ENCODE measurements at places on chromosomes 5 and 9.

- no peak for DNase-seq
Observed at GRCh38 chr9:113649054-113649453, 185.5 kb downstream of the RGS3 start.

GRCh38 chr9:81632599-81632998 lies 56.7 kb downstream of the TLE1 start:
- no peak for DNase-seq

DNA sequence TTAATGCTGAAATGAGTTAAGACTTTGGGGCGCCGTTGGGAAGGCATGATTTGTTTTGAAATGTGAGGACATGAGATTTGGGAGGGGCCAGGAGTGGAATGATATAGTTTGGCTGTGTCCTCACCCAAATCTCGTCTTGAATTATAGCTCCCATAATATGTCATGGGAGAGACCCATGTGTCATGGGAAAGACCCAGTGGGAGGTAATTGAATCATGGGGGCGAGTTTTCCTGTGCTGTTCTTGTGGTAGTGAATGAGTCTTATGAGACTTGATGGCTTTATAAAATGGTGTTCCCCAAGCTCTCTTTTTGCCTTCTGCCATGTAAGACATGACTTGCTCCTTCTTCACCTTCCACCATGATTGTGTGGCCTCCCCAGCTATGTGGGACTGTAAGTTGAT lies 5.1 kb downstream of the SLC25A48 start:
- DNase-seq = no peak

GRCh38 chr5:86974955-86975354 lies 292.7 kb upstream of the RASA1 start:
- no peak for DNase-seq

GRCh38 chr5:142846406-142846805 lies 76.2 kb downstream of the ARHGAP26 start:
- no peak for DNase-seq

- DNase-seq = no peak
Observed at GRCh38 chr9:96419691-96419969, 1.5 kb upstream of the ZNF367 start.

- no peak for DNase-seq
Observed at GRCh38 chr5:173392172-173392571, 64.0 kb upstream of the STC2 start.

DNA sequence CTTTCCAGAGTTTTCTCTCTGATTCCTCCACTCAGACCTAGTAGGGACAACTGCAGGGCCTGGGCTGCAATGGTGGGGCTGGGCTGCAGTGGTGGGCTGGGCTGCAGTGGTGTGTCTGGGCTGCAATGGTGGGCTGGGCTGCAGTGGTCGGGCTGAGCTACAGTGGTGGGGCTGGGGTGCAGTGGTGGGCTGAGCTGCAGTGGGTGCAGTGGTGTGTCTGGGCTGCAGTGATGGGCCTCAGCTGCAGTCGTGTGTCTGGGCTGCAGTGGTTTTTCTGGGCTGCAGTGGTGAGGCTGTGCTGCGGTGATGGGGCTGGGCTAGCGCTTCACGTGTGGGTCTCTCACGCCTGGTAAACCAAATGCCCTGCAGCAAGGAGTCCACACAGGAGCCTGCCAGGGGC lies 27.4 kb downstream of the ABO start:
- no peak for DNase-seq

- no peak for DNase-seq
Observed at GRCh38 chr5:96566833-96567587, 95.2 kb upstream of the CAST start.

DNA sequence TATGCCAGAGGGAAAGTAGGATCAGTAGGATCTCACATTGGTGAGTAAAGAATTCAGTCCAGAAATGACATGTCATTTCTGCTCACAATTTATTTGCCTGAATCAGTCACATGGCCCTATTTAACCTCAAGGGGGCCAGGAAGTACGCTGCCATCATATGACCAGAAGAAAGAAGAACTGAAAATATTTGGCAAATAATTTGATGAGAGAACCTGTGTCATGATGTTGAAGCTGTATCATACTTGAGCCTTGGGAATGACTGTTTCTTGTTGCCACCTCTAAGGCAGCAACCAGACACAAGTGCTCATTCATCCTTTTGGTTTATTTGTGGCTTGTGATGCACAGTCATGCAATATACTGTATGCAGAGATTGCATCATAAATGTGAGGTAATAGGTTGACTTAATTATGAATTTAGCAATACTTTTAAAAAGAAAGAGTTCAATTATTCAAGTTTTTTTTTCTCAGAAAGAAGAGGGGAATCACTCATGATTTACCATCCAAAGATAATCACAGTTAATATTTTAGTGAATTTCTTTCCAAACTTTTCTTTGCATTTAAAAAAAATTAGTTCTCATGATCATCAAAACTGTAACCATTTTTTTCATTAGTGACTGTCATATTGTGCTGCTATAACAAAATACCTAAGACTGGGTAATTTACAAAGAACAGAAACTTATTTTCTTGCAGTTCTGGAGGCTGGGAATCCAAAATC lies 8.2 kb upstream of the ZFYVE16 start:
- DNase-seq = no peak

GRCh38 chr9:1554081-1555035 lies 460.8 kb upstream of the SMARCA2 start:
- no peak for DNase-seq

- DNase-seq = no peak
Observed at GRCh38 chr5:144092508-144092907, 78.0 kb downstream of the YIPF5 start.

DNA sequence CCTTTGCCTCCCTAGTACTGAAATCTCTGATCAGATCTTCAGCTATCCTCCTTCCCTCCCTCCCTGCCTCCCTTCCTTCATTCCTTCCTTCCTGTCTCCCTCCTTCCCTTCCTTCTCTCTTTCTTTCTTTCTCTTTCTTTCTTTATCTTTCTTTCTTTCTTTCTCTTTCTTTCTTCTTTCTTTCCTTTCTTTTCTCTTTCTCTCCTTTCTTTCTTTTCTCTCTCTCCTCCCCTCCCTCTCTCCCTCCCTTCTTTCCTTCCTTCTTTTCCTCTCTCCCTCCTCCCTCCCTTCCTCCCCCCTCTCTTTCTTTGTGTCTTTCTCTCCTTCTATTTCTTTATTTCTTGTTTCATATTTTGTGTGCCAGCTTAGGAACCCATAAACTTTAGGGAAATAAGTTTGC lies 23.9 kb upstream of the ANKRD55 start:
- no peak for DNase-seq

DNA sequence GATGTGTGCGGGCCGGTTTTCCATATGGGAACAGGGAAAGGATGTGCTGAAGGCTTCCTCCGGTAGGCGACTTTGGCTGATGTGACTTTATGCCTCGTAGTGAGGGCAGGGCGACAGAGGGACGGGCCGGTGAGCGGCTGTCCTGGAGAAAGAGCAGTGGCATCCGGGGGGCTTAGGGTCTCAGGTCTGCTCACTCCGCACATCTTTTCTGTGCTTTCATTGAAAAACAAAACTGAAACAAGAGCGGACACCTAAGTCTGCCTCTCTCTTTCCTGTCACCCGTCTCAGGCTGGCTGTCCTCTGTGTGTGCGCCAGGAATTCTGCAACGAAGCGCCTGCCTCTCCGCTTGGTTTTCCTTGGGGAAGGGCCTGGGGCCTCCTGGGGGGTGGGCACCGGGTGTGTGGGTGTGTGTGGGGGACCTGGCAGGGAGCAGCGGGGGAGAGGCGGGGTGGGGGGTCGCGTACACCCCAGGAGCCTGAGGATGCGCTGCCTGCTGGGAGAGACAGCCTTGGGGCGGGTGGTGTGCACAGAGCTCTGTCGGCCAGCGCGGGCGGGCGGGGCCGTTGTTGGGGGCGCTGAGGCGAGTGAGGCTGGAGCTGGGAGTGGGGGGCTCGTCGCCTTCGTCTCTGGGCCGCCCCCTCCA lies 580 bp upstream of the PRRX2 start:
- DNase-seq = no peak

DNA sequence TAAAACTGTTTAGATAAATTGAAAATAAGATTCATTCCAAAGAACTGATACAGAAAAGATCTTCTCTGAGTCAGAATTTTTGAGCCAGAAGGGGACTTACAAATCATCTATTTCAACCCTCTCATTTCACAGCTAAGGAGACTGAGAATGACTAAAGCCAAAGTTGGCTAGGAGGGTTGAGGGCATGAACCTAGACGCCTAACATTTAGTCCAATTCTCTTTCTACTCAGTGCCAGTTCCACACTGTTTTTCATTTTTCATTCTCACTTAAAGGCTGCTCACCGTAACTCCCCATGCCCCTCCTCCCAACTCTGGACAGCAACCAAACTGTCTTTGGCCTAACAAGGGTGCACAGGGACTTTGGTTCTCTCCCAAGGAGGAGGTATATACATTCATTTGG lies 364.0 kb downstream of the NDUFS4 start:
- DNase-seq = no peak

DNA sequence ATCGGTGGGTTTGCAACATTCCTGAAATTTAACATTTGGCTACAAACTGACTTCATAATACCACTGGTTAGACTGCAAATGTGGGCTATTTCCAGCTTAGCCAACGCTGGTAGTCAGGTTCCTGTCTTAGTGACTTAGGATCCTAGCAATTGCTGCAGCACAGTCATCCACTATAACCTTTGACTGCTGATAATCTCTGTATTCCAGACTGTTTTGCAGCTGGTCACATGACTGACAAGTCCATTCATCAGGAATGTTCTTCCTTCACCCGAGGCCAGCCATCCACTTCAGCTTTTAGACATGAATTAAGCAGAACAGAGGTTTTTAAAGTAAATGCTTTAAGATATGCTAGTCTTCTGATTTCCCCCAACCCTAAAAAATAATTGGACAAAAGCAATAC lies 425.9 kb upstream of the MPDZ start:
- DNase-seq = no peak

- no peak for DNase-seq
Observed at GRCh38 chr9:130128251-130128650, 44.0 kb upstream of the NCS1 start.

- DNase-seq = no peak
Observed at GRCh38 chr5:166899343-166899742, 1392.1 kb upstream of the WWC1 start.

GRCh38 chr5:55554585-55555202 lies 19.9 kb upstream of the PLPP1 start:
- no peak for DNase-seq

DNA sequence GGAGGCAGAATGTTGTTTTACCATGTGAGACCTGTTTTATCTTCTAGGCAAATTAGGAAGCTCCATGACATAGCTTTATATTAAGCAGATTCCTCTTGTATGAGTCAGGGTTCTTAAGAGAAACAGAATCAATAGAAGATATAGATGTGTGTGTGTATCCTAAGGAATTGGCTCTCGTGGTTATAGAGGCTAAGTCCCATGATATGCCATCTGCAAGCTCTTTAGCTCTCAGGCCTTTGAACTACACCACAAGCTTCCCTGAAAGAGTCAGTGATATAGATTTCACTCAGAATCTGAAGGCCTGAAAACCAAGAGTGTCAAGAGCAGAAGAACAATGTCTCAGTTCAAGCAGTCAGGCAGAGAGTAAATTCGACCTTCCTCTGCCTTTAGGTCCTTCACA lies 365.8 kb upstream of the ZNF608 start:
- DNase-seq = no peak

- no peak for DNase-seq
Observed at GRCh38 chr9:99590840-99591239, 230.8 kb upstream of the NR4A3 start.

DNA sequence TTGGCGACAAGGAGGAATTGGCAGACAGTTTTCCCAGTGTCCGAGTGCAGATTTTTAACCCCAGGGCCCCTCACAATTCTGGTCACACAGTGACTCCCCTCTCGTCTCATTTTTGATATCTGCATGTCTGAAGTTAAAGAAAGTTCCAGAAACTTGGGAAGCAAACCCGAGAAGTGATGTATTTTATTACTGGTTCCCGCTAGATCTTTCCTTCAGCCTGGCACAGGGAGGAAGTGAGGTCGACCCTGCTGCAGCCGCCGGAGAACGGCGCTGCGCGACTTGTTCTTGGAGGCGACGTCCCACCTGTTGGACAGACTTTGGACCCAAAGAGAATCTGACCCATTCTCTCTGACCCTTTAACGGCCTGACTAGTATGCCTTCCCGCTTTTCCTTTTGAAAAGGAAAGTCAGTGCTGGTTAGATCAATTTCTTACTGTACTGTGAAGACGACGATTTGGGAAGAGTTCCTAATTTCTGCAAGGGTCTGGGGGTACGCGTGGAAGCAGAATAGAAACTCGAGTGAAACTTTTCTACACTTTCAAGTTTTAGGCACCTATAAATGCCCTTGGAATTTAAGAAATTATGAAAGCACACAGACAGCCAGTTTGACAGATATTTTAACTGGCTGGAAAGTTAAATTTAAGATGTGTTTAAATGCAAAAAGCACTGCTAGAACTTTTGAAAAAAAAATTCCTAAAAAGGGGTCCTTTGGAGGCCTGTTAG lies 744 bp downstream of the OTULIN start:
- DNase-seq = peak; percentile 24

DNA sequence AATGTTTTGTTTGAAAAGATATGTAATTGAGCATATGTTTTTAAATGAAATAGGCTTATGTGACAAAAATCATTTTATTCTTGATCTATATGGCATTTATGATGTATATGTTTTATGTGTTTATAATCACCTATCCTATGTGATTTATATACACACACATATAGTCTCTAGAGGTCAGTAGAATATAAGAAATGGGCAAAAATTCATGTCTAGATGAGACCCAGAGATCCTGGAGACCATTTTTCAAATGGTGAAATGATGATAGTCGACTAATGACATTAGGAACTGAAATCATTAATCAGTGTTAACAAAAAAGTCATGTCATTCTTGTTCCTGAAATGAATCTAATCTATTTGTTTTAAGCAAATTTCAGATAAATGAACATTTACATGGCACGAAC lies 709.2 kb upstream of the WWC1 start:
- no peak for DNase-seq

DNA sequence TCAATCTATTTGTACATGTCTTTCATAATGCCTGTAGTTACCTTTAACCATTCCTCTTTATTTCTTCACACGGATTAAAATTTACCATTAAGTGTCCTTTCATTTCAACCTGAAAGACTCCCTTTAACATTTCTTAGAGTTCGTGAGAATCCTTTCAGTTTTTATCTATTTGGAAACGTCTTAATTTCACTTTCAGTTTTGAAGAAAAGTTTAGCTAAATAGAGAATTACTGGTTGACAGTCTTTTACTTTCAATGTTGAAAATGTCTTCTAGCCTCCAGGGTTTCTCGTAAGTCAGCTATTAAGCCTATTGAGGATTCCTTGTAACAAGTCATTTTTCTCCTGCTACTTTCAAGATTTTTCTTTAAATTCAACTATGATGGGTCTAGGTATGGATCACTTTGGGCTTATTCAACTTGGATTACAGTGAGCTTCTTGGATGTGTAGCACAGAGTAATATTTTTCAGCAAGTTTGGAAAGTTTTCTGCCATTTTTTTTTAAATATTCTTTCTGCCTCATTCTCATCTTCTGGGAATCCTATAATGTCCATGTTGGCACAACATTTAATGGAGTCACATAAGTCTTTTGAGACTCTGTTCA lies 48.5 kb downstream of the RFX3 start:
- no peak for DNase-seq

DNA sequence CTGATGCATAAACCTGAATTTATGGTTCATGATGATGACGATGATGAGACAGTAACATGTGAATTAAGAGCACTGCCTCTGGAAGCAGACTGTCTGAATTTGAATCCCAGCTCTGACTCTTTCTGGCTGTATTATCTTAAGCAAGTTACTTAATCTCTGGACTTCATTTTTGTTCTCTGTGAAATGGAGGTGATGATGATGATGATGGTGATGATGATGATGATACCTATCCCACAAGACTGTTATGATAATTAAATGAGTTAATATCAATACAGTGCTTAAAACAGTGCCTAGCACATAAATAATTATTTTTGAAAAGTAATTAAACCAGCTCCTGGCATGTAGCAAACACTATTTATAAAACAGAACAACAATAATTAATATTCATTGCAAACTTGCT lies 13.2 kb upstream of the AGGF1 start:
- DNase-seq = no peak
